C1 segment of cervical spinal cord (tissue), 14 donors: ENCODE measurements at places on chromosomes 1 and 21.

DNA sequence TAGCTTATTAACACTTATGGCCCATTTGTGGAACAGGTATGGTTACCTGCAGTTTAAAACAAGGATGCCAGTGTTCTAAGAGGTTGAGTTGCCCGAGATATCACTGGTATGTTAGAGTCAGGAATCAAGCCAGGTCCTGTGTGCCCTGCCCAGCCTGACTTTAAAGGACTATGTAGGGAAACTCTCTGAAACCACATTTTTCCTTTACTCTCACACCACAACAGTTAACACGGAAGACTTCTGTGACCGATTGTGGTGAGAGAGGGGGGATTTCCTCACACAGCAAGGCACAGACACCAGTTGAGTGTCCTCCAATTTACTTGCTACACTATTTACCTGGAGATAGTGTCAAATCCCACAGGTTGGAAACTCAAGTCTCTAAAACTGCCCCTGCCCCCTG lies 47.8 kb downstream of the UCK2 start:
- no peak for DNase-seq

DNA sequence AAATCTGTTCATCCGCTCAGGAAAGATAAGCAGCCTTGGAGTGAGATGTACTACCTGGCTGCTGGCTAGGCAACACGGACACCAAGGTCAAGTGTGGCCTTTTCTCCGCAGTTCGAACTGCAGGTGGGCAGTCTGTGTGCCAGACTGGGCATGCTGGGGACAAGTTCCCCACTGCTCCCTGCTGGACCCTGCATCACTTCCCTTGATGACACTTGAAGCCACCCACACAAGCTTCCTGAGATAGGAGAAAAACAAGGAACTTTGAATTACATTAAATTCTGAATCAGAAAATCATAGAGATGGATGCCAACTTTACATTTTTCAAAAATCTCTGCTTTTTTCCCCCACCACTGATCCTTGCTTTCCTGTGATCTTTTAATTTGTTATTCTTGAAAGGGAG lies 38.3 kb downstream of the BEND5 start:
- DNase-seq, result no peak

GRCh38 chr1:213415691-213416380 lies 364.8 kb downstream of the RPS6KC1 start:
- DNase-seq, result no peak

GRCh38 chr1:41317361-41317760 lies 43.9 kb upstream of the FOXO6 start:
- DNase-seq, result no peak

DNA sequence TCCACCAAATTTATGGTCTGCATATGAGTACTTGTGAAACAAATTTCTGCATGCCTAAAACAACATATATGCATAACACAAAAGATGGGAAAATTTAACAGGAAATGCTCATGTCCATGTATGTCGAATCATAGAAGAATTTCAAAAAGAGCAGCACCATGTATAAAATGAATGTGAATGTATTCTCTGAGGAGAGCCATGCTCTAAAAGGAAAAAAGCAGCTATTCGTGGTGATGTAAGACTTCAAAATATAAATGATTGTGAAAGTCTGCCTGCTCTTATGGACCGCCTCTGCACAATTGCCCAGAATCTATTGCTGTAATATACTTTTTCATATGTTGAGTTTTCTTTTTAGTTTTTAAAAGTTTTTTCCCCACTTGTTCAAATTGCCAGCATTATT lies 66.8 kb downstream of the EPB41 start:
- DNase-seq, result no peak

- DNase-seq, result no peak
Observed at GRCh38 chr1:31957701-31958674, 19.8 kb upstream of the PTP4A2 start.

DNA sequence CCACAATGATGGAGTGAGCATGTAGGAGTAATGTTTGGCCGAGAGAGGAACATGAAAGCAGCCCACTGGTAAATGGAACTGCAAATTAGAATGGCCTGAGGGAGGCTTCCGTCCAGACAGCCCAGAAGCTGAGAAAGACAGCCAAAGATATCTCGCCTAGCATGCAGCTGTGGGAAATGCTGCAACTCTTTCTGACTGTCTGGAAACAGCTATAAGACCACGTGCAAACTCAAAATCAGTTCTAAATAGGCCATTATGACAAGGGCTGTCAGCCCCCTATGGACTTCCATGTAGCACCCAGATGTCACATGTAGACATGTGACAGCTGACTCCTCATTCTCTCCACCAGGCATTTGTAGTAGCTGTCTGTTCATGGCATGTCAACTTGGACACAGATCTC lies 62.9 kb upstream of the ATP1A1 start:
- no peak for DNase-seq

DNA sequence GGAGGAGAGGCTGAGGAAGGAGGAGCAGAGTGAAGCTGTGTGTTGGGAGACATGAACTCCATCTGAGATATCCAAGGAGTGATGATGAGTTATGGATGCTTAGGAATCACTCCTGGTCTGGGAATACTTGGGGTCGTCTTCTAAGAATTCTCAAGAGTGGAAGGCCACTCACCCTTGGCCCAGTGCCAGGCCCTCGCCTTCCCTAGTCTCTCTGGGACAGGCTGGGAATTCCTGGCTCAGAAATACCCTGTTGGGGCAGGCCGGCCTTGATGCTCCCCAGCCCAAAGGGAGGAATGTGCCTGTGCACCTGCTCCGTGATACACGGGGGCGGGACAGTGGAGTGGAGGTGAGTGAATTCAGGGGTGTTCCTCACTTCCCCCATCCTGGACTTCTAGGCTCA lies 12.6 kb upstream of the LMNA start:
- no peak for DNase-seq

DNA sequence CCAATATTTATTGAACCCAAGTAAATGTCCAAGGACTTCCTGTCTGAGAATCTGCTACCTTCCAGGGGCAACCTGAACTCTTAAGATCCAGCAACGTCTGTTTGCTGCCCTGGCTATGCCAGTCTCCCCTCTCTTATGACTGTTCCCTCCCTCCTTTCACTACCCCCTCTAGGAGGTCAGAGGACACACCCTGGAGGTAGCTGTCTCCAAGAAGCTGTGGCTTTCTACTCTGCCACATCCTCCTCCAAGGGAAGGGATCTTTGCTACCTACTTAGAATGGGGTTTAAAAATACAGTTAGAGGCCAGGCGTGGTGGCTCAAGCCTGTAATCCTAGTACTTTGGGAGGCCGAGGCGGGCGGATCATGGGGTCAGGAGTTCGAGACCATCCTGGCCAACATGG lies 3.6 kb upstream of the SMPDL3B start:
- no peak for DNase-seq

DNA sequence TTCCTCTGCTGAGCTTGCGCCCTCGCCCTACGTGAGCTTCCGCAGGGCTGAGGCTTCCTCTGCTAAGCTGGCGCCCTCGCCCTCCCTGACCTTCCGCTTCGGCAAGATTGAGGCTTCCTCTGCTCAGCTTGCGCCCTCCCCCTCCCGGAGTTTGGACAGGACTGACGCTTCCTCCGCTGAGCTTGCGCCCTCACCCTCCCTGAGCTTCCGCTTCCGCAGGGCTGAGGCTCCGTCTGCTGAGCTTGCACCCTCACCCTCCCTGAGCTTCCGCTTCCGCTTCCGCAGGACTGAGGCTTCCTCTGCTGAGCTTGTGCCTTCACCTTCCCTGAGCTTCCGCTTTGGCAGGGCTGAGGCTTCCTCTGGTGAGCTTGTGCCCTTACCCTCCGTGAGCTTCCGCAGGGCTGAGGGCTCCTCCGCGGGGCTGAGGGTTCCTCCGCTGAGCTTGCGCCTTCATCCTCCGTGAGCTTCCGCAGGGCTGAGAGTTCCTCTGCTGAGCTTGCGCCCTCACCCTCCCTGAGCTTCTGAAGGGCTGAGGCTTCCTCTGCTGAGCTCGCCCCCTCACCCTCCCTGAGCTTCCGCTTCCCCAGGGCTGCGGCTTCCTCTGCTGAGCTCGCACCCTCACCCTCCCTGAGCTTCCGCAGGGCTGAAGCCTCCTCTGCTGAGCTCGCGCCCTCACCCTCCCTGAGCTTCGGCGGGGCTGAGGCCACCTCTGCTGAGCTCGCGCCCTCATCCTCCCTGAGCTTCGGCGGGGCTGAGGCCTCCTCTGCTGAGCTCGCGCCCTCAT lies 753.6 kb upstream of the TPTE start:
- no peak for DNase-seq

- no peak for DNase-seq
Observed at GRCh38 chr1:9004700-9005394, 21.4 kb downstream of the SLC2A7 start.

- no peak for DNase-seq
Observed at GRCh38 chr21:43355266-43355924, 71.5 kb downstream of the SIK1 start.

GRCh38 chr1:100461222-100461621 lies 76.7 kb upstream of the GPR88 start:
- DNase-seq, result peak; percentile 10

DNA sequence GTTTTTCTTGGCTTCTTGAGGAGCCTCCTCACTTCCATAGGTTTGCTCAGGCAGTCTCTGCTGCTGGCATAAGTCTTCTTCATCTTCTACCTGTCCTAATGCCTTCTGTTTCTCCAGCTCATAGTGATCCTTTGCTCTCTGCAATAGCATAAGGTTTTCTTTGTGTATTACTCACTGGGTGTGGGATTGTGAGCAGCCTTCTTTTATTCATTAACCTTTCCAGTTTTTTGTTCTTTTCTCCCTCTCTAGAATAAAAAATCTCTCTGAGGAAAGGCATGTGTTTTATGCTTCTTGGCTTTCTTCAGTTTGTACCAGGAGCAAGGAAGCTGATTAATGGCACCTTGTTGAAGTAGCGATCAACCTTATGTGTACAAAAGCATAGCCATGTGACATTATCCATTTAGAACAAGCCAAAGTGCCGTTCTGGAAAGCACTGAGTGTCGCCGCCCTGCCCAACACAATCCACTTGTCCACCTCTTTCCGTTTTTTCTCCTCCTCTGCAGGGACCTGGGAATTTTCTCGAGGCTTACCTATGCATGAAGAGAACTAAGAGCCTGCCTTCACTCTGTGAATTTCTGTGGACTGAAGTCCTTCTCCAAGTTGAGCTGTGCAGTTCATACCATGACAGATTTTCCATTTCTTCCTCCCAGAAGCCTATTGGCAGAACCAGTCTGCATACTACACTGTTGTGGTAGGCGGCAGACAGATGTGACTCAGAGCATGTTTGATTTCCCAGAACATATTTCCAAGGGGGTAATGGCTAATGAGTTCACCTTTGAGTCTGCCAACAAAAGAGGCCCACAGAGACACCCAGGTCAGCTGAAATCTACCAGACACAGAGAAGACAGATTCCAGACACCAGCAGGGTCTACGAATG lies 39.0 kb downstream of the DPT start:
- DNase-seq, result no peak

- no peak for DNase-seq
Observed at GRCh38 chr21:38311765-38312164, 55.0 kb downstream of the KCNJ15 start.

- DNase-seq, result no peak
Observed at GRCh38 chr1:2969011-2969844, 52.0 kb upstream of the ACTRT2 start.
